DND-41 (cell line): ENCODE measurements at places on chromosomes 6 and 20.

DNA sequence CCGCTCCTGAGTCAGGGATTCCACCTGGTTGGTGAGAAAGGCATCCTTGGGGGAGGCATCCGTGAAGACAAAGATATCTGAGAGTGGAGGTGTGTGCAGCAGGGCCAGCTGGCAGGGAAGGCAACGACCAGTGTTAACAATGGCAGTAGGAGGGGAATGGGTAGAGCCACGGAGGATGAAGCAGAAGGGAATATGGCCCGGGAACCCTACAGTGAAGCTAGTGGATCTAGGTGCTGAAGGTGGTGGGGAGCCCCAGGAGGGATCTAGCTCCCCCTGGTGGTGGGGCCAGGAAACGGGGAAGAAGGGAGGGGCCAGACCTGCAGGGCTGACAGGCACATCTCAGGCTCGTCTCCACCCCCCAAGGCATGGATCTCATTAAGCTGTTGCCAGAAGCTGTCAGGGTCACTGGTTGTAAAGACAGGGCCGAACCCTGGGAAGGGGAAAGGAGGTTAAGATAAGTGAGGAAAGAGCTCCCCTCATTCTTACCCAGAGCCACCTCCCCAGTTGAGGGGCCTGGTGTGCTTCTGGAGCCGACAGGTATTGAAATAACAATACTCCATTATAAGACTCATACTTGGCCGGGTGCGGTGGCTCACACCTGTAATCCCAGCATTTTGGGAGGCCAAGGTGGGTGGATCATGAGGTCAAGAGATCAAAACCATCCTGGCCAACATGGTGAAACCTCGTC lies 7.3 kb downstream of the VWA7 start:
- no peak overlapping the region for H3K4me3 ChIP-seq
- H3K4me1 ChIP-seq = peaks cover 16% of the 10 kb centered on the region
- no peaks in the 10 kb centered on the region for H3K27me3 ChIP-seq
- DNase-seq = peak; percentile 83

DNA sequence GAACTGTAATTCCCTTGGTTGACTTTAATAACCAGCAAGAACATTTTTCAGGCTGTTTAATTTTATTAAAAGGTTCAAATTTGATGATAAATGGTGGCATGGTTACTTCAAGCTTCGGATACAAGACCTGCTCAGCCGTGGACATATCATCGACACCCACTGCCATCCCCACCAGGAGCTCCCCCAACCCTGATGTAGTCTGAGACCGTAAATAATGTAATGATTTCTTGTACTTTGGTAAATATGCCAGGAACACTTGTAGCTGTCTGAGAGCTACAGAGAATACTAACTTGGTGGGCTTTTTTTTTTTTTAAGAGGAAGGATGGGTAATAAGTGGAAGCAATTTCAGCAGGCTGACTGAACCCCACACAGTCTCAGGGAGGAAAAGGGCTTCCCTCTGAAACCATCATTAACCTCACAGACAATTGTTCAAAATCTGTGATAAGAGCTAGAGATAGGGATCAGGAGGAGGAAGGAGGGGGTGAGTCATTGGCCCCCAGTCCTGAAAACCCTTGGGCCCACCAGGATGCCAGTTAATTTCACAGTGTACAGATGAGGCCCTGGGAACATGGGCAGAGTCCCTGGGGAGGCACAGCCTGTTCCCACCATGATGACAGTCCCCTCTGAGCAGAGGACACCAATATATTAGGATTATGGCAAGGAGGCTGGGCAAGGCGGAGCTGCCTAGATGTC lies 56.0 kb downstream of the APCDD1L start:
- no peaks in the 10 kb centered on the region for H3K4me1 ChIP-seq
- no peak overlapping the region for H3K27ac ChIP-seq
- DNase-seq = no peak
- H3K36me3 ChIP-seq = peaks cover 15% of the 10 kb centered on the region; the same call in 1 of the 2 replicates
- H3K27me3 ChIP-seq = no peaks in the 10 kb centered on the region

- no peaks in the 10 kb centered on the region for H3K36me3 ChIP-seq
- peaks cover 36% of the 10 kb centered on the region for H3K4me1 ChIP-seq
- peak overlapping the region; percentile 23 for H3K4me3 ChIP-seq
- DNase-seq = no peak
- H3K27ac ChIP-seq = peak overlapping the region; percentile 72
- no peaks in the 10 kb centered on the region for H3K27me3 ChIP-seq
Observed at GRCh38 chr6:129748901-129749748, 39.1 kb upstream of the ARHGAP18 start.

DNA sequence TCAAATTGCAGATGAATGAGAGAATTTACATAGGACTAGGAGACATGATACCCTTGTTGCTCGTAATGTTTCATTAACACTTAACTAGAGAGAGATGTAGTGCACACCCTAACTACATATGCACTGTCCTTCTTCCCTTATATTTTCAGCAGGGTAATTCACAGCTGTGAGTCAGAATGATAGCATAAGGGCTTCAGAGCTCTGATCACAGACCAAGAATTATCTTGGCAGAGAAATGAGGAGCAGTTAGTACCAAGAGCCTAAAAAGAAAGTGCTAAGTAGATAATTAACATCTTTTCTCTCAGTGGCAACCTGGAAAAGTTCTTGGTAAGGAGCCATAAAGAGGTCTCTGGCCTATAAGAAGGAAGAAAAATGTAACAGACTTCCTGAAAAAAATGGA lies 35.8 kb downstream of the GRIK2 start:
- no peaks in the 10 kb centered on the region for H3K36me3 ChIP-seq
- H3K4me3 ChIP-seq = no peak overlapping the region
- no peaks in the 10 kb centered on the region for H3K4me1 ChIP-seq
- DNase-seq = no peak
- no peaks in the 10 kb centered on the region for H3K27me3 ChIP-seq

DNA sequence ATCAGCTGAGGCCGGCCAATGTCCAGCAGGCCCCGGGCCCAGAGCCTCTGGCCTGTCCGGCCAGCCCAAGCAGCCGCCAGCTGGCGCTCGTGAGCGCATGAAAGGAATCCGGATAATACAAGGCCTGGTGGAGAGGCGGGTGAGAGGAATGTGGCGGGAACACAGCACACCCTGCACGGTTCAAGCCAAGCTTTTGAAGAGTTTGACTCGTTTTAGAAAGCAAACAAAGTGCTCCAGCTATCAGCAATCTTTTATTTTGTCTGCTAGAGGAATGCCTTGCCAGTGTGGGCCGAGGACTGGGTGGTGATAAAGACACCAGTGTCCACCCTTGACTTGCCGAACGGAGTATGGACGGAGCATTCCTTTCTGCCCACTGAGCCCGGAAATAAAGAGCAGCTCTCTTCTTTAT lies 9.3 kb upstream of the NEDD9 start:
- H3K36me3 ChIP-seq = no peaks in the 10 kb centered on the region
- no peaks in the 10 kb centered on the region for H3K27me3 ChIP-seq
- H3K27ac ChIP-seq = no peak overlapping the region
- DNase-seq = no peak

DNA sequence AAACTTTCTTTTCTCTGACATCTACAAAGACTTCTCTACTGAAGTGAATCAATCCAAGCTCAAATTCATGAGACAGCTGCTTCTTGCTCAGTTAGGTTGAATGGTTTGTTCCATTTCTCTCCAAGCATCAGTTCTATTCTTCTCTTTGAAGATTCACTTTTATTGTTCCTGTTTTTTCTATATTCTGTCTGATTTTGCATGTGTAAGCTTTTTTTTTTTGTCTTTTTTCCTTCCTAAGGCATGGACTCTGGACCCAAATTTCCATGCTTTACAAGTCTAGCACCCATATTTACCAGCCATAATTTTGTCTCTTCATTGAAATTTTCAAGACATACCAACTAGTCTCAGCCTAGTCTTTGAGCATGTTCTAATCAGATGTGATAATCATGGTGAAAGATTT lies 25.9 kb upstream of the STXBP5 start:
- H3K4me3 ChIP-seq = no peak overlapping the region
- H3K36me3 ChIP-seq = no peaks in the 10 kb centered on the region
- no peaks in the 10 kb centered on the region for H3K27me3 ChIP-seq
- H3K4me1 ChIP-seq = no peaks in the 10 kb centered on the region

DNA sequence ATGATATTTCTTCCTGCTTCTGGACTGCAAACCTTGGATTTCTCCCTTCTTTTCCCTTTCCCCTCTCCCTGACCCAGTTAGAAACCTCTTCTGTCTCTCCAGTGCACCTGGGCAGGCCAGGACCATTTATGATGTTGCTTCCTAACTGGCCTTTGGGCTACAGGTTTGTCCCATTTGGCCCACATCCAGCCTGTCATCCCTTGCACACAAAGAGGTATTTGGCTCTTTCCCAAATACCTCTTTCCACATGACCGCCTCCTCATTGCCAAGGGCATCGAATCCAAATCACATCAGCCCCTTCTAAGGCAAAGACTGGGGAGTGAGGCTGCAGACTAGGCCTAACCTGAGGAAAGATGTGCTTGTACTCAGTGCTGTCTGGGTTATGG lies 13.6 kb downstream of the FGD2 start:
- no peak overlapping the region for H3K4me3 ChIP-seq
- H3K4me1 ChIP-seq = peaks cover 54% of the 10 kb centered on the region
- DNase-seq = no peak
- no peaks in the 10 kb centered on the region for H3K36me3 ChIP-seq
- H3K27ac ChIP-seq = peak overlapping the region; percentile 73

GRCh38 chr6:36195471-36196112 lies 952 bp upstream of the BRPF3 start:
- H3K4me1 ChIP-seq = peaks cover 32% of the 10 kb centered on the region
- DNase-seq = no peak
- peak overlapping the region; percentile 69; the same call in 1 of the 2 replicates for H3K27ac ChIP-seq
- H3K27me3 ChIP-seq = no peaks in the 10 kb centered on the region
- peaks cover 14% of the 10 kb centered on the region for H3K36me3 ChIP-seq

GRCh38 chr6:108945681-108946159 lies 97.5 kb downstream of the ARMC2 start:
- H3K36me3 ChIP-seq = no peaks in the 10 kb centered on the region
- peaks cover 33% of the 10 kb centered on the region for H3K4me1 ChIP-seq
- H3K27ac ChIP-seq = no peak overlapping the region
- no peaks in the 10 kb centered on the region for H3K27me3 ChIP-seq
- no peak for DNase-seq

- H3K4me1 ChIP-seq = peaks cover 40% of the 10 kb centered on the region
- H3K36me3 ChIP-seq = no peaks in the 10 kb centered on the region
- peak overlapping the region; percentile 61 for H3K27ac ChIP-seq
- H3K4me3 ChIP-seq = no peak overlapping the region
- peak; percentile 63 for DNase-seq
Observed at GRCh38 chr6:35370124-35370741, 27.9 kb downstream of the PPARD start.

- H3K4me3 ChIP-seq = no peak overlapping the region
- no peaks in the 10 kb centered on the region for H3K4me1 ChIP-seq
- no peaks in the 10 kb centered on the region for H3K27me3 ChIP-seq
- DNase-seq = no peak
- no peak overlapping the region for H3K27ac ChIP-seq
- H3K36me3 ChIP-seq = peaks cover 25% of the 10 kb centered on the region
Observed at GRCh38 chr20:10609276-10609675, 64.5 kb downstream of the JAG1 start.

DNA sequence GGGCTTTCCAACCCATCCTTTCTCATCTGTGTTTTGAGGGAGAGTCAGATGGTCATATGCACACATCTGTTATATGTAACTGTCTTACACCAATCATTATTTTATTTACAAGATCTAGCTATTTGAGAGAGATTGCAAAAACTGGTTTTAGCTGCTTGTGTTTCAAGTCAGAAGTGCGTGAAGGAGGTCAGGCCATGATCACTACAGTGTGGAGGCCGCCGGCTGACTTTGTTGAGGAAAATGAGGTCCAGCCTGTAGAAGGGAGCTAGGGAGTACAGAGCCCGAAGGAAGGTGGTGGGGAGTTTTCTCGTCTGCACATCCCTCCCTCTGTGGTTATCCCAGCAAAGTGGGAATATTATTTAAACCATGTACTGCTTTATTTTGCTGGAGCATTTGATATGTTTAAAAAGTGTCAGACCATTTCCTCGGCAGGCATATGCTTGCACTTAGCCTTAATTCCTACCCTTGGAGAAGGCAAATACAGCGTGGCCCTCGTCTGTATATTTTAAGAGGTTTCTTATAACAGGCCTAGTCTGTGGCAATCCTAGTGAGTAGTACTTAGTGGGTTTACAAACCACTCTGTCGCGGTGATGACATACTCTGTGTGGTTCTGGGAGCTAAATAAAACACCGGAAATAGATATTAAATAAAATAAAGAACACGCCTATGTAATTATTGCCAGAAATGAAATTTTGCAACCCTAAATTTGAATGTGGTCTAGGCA lies 95.6 kb downstream of the UST start:
- no peaks in the 10 kb centered on the region for H3K36me3 ChIP-seq
- no peak overlapping the region for H3K4me3 ChIP-seq
- H3K4me1 ChIP-seq = no peaks in the 10 kb centered on the region
- H3K27me3 ChIP-seq = no peaks in the 10 kb centered on the region
